ENCODE measurements at places on chromosomes 4 and X. TPM values are rescaled to one million over a fixed set of nuclear protein-coding genes. Genes with fewer than 3 reads are reported as not detected.

GLRB gene
- total RNA-seq, result 3.9 TPM

SLC26A1 gene
- not detected for total RNA-seq

GRCh38 chrX:49106930-49107329 lies 16.6 kb downstream of the GPKOW start:
- no peaks in the 10 kb centered on the region for H3K4me1 ChIP-seq
- H3K27me3 ChIP-seq, result no peaks in the 10 kb centered on the region
- H3K27ac ChIP-seq, result no peak overlapping the region
- H3K4me3 ChIP-seq, result no peak overlapping the region
- no peaks in the 10 kb centered on the region for H3K36me3 ChIP-seq

DNA sequence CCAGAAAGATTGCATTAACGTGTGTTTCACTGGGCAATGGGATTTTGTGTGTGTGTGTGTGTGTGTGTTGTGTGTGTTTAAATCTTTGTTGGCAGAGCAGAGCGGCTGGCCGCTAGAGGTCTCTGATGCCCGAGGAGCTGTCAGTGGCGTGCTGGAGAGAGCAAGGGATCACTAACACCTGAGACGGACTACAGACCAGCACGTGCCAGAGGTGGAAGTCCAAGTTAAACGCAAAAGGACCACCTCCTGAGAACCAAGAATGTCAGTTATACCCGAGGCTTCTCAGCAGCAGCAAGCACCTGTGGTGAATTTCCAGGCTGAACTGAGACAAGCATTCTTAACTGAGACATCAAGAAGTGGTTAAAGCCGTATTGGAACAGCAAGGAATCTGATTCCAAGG lies 9.0 kb upstream of the SLC25A14 start:
- no peaks in the 10 kb centered on the region for H3K36me3 ChIP-seq
- H3K4me3 ChIP-seq, result no peak overlapping the region
- H3K27ac ChIP-seq, result no peak overlapping the region
- no peaks in the 10 kb centered on the region for H3K4me1 ChIP-seq
- H3K27me3 ChIP-seq, result peaks cover 2% of the 10 kb centered on the region

- H3K36me3 ChIP-seq, result 0 out of 2 replicates have a peak, but pooled peaks cover 2% of the 10 kb centered on the region
- no peak overlapping the region for H3K4me3 ChIP-seq
- H3K27me3 ChIP-seq, result no peaks in the 10 kb centered on the region
- peak; percentile 62 for DNase-seq
- peaks cover 1% of the 10 kb centered on the region for H3K4me1 ChIP-seq
- H3K27ac ChIP-seq, result no peak overlapping the region
These were observed 39.6 kb downstream of the DDX60L start for GRCh38 chr4:168440442-168441264.

DNA sequence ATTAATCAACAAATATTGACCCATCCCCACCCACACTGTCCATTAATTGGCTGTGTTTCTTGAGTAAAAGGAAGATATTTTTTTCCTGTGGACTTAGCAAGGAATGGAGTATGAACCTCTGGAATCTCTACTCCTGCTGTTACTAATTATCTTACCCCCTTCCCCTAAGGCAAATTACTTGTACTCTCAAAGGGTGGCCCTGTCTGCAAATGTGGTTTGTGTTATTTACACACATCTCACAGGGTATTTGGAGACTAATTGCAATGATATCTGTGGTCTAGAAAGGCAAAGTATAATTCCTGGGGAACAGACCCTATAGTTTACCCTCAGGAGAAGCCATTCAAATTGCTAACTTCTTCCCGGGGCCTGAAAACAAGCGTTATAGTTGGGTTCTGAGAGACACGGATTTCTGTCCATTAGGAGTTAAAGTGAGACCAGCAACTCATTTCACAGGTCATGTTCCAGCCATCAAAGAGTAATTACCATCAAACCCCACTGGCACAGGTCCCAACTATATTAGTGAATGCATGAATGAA lies 133.0 kb upstream of the RASGEF1B start:
- H3K4me3 ChIP-seq, result no peak overlapping the region
- no peaks in the 10 kb centered on the region for H3K4me1 ChIP-seq
- no peak for DNase-seq
- H3K27me3 ChIP-seq, result no peaks in the 10 kb centered on the region
- H3K36me3 ChIP-seq, result no peaks in the 10 kb centered on the region

GRCh38 chrX:56788229-56788628 lies 59.2 kb downstream of the NBDY start:
- no peak overlapping the region for H3K4me3 ChIP-seq
- peaks cover 6% of the 10 kb centered on the region for H3K36me3 ChIP-seq
- no peaks in the 10 kb centered on the region for H3K27me3 ChIP-seq

DNA sequence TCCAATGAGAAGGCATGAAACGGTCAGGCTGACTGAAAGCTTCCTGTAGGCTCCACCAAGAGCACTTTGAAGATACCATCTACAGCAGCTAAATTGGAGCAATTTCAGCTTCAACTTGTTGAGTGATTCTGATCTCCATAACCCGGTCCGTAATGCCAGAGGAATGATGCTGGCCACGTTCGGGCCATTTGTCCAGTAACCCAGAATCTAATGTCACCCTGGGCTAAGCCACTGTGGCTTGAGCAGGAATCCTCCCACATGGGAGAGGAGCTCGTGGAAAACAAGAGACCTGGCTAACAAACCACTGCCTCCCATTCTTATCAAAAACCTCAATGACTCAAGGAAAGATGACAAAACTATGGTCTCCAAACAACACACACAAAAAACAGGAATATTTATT lies 14.2 kb upstream of the TCEAL4 start:
- H3K4me3 ChIP-seq, result no peak overlapping the region
- no peaks in the 10 kb centered on the region for H3K36me3 ChIP-seq
- H3K4me1 ChIP-seq, result no peaks in the 10 kb centered on the region
- no peak for DNase-seq

GRCh38 chr4:102824398-102824797 lies 3.0 kb downstream of the UBE2D3 start:
- peak; percentile 15 for DNase-seq
- H3K36me3 ChIP-seq, result peaks cover 5% of the 10 kb centered on the region
- no peaks in the 10 kb centered on the region for H3K27me3 ChIP-seq

Data from IMR-90 (cell line).